ENCODE measurements at places on chromosomes 6 and 20.

DNA sequence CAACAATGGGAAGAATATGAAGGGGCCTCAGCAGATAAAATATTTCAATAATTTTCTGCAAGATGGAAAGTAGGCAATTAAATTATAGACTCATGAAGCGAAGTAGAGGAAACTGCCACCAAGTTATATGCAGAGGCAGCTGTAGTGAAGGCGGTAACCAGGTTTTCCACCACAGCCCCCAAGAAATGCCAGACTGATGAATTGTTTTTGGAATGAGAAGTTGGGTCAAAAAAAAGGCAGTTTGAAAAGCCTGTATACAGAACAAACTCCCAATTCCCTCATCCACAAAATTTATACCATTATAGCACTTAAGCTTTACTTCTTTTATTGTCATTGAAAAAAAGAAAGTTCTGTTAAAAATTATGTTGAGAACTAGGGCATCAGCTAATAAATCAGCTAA lies 45.3 kb downstream of the ELOVL4 start:
- no peak for DNase-seq

DNA sequence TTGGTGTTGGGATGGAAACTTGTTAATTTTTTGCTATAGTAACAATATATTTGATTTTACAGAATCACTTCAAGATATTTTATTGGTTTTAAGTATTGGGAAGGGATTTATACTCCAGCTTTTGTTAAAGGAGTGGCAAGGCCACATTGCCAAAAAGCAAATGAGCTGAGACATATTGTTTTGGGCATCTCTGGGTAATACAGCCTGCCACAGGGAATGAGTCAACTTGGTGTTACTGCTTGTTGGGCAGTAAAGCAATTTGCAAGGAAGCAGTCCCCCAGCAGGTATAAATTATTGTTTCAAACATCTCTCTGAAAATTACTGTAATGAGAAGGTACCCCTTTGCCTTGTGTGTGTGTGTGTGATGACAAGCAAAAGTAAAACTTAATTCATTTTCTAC lies 868.3 kb upstream of the FLRT3 start:
- no peak for DNase-seq

- DNase-seq, result peak; percentile 71
Observed at GRCh38 chr20:62977613-62978560, 25.4 kb downstream of the SLC17A9 start.

DNA sequence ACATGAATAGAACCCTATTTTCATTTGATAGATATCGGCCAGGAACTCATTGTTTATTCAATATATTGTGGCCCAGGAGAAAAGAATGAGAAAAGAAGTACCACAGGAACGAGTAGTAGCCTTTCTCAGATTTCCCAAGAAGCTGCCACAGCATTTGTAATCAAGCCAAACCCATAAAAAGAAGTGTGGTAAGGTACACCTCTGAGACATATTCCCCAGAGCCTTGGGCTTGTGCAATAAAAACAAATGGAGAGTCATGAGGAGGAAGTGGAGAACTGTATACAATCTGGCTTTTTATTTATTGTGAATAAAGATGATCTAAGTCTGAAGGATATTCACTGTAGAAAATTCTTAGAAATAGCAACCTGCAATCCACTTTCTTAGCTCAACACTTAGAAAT lies 36.7 kb downstream of the KIF6 start:
- DNase-seq, result no peak

GRCh38 chr6:87897013-87897412 lies 150.6 kb upstream of the SPACA1 start:
- DNase-seq, result no peak

GRCh38 chr6:152087701-152088100 lies 280.2 kb downstream of the ESR1 start:
- no peak for DNase-seq

DNA sequence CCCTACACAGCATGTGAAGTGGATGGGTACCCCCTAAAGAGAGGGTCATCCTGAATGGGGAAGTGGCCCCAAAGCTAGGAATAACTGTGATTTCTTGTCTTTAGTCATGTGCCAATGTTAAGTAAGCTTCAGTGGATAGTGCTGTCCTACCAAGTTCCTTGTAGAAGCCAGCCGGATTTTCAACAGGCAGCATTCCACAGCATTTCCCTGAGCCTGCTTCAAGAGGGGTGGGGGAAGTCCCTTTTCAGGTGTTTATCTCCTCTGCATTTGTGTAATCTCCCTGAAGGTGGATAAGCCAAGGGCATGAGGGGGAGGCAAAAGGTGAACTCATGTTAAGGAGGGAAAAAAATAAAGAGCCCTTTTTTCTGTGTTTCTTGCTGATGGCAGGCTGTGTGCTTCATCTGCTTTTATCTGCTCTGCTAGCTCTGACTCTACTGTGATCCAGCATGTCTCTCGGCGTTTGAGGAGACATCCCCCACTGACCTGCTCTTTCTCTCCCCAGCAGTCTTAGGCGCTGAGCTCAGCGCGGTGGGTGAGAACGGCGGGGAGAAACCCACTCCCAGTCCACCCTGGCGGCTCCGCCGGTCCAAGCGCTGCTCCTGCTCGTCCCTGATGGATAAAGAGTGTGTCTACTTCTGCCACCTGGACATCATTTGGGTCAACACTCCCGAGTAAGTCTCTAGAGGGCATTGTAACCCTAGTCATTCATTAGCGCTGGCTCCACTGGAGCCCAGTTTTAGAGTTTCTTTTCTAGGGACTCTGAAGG lies 1.9 kb downstream of the EDN1 start:
- DNase-seq, result no peak

DNA sequence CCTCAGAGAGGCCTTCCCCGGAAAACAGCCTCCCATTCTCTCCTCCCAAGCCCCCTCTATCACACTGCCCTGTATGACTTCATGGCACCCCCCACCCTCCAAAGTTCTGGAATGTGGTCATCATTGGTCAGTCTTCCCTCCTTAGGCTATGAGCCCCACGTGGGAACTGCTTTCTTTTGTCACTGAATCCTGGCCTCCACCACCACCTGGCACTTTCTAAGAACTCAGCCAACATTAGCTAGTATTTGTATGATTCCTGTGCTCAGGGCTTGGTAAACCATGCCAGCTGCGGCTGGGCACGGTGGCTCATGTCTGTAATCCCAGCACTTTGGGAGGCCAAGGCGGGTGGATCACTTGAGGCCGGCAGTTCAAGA lies 8.4 kb upstream of the E2F1 start:
- no peak for DNase-seq

DNA sequence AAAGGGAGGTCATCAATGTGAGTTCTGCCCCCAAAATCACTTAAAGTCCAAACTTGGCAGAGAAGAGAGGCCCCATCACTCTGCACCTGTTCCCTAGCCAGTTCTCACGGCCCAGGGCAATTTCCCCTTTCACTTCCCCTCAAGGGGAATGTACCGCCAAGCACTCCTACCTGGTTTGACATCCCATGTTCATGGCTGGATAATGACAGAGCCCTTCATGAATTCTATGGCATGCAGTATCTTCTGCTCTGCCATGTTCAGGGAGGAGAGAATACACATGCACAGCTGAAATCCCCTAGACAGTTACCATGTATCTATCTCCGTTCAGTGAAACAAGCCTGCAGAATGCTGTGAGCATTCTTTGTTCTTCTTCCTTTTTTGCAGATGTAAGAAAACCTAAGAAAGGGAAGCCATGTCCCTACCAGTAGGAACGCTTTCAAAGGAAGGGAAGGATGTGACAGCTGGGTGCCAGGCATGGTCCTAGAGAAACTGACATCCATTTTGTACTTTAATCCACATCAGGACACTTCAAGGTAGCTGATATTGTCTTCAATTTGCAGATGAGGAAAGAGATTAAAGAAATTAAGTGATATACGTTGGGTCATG lies 79.8 kb upstream of the ARID1B start:
- peak; percentile 70 for DNase-seq

GRCh38 chr6:135168766-135169165 lies 12.3 kb upstream of the MYB start:
- DNase-seq, result no peak

DNA sequence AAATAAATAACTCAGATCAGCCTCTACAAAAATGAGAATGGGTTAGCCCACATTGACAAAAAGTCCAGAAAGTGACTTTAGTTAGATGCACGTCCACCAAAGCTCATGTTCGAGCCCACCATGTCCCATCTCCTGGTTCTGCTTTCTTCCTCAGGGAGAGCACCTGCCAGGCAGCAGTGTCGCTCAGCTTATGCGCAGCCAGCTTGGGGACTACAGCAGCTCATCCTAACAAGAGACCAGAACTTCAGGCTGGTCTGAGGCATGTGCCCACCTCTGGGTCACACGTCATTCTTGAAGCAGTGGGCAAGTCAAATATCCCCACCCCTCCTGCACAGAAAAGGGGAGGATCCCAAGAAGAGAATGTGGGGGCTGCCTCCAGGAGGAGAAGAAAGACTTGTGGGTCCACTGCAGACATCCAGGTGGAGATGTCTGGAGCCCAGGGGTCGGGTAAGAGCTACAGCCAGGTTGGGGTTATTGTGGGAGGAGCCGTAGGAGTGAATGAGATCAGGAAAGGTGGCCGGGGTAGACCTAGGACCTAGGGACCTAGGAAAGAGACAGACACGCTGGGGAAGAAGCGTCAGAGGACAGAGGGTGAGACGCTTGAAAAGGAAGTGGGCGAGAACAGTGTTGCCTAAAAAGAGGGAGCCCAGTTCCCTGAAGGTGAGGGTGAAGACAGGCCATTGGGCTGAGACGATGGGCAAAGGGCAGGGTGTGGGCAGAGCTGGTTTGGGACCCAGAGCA lies 52.5 kb downstream of the SSR1 start:
- no peak for DNase-seq

GRCh38 chr20:54624706-54625390 lies 149.5 kb downstream of the DOK5 start:
- DNase-seq, result no peak

DNA sequence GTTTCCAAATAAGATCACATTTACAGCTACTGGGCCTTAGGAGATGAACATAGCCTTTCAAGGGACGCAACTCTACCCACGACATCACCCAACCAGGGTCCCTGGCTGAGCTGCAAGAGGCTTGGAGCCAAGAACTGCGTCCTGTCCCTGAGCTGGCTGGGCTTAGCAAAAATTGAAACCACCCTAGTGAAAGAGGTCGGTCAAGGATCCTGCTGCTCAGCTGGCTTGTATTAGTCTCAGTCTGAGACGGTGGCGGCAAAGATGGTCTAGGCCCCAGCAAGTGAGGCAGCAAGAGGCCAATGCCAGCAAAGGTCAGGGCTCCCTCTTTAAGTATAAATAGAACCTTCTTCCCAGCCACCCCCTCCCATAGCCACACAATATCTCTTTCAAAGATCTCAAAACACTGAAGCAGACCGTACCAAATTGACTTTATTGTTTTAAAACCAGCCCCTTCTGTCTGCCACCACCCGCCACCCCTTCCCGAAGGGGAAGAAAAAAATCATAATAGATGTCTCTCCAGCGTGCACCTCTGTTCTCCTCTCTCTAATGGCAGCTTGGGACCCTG lies 140.5 kb downstream of the EYA2 start:
- no peak for DNase-seq

GRCh38 chr20:23157734-23158133 lies 71.6 kb upstream of the CD93 start:
- no peak for DNase-seq

- DNase-seq, result no peak
Observed at GRCh38 chr20:10074513-10074912, 39.7 kb downstream of the ANKEF1 start.

- DNase-seq, result no peak
Observed at GRCh38 chr20:45157962-45158361, 16.7 kb upstream of the PI3 start.

GRCh38 chr20:53916173-53916512 lies 154.3 kb downstream of the BCAS1 start:
- DNase-seq, result no peak

- DNase-seq, result no peak
Observed at GRCh38 chr20:4153251-4153650, 137.9 kb upstream of the RNF24 start.

- DNase-seq, result no peak
Observed at GRCh38 chr6:38432479-38432878, 207.2 kb downstream of the BTBD9 start.

- DNase-seq, result no peak
Observed at GRCh38 chr6:11141295-11141694, 29.8 kb upstream of the ERVFRD-1 start.

GRCh38 chr20:59848182-59848581 lies 85.3 kb downstream of the SYCP2 start:
- no peak for DNase-seq

- DNase-seq, result no peak
Observed at GRCh38 chr6:10451828-10452509, 37.1 kb upstream of the TFAP2A start.

- DNase-seq, result no peak
Observed at GRCh38 chr20:7850775-7851490, 89.3 kb downstream of the HAO1 start.

GRCh38 chr6:22302838-22303237 lies 6.0 kb upstream of the PRL start:
- no peak for DNase-seq

GRCh38 chr6:168418711-168419121 lies 22.3 kb upstream of the SMOC2 start:
- DNase-seq, result no peak

DNA sequence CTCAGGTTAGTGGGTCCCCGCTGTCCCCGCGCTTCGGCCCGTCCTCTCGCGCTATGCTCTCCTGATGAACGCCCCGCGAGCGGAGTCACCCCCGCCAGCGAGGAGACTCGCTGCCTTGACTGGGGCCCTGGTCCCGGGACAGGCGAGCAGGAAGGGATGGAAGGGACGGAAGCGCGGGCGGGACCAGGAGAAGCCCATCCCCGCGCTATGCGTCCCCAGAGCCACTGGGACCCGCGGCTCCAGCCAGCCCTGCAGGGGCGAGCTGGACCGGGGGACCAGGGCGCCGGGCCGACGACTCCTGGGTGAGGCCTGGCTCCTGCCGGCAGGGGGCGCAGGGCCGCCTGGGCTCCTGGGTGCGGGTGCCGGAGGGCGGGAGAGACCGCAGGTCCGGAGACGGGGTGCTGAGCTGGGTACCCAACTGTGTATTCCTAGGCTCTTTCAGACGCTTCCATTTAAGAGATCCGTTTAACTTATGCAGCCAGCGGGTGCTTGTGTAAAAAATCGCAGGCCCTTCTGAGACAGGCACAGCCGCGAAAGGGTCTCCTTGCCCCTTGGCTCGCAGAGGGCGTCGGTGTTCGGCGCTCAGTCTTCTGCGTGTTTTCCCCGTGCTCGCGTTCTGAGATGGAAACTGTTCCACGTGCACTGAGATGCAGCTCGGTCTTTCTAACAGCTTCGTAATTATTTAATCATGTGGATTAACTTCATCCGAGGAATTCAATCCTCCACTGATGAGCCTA lies 580 bp upstream of the SYCP2 start:
- no peak for DNase-seq

GRCh38 chr6:165308926-165309731 lies at the start of gene C6orf118:
TSS of gene C6orf118 (minus strand) at chr6:165309605. CDS start at chr6:165309586, 19 bp downstream.
- DNase-seq, result no peak

All from GM12878 (cell line).